SK-N-MC (cell line): ENCODE measurements at places on chromosomes 3 and 15.

DNA sequence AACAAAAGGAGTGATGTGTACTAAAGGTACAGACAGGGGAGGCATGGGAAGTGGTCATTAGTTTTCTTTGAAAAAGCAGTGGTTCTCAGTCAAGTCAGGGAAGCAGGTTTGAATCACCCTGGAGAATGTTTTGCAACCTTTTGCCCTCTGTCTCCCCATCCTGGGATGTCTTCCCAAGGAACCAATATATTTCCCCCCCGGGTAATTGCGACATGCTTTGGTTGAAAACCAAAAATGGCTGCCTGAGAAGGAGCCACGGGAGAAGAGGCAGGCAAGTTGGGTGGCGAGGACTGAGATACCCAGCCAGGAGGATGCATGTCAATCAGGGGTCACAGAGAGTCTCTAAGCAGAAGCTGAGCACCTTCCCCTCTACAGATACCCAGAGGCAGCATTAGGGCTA is 20.2 kb upstream of the PPP1R2 start:
- DNase-seq: no peak

- no peak for DNase-seq
These were observed 59.7 kb downstream of the KCNAB1 start for GRCh38 chr3:156180077-156180476.

GRCh38 chr3:165522386-165522785 is 314.8 kb downstream of the BCHE start:
- DNase-seq: no peak

DNA sequence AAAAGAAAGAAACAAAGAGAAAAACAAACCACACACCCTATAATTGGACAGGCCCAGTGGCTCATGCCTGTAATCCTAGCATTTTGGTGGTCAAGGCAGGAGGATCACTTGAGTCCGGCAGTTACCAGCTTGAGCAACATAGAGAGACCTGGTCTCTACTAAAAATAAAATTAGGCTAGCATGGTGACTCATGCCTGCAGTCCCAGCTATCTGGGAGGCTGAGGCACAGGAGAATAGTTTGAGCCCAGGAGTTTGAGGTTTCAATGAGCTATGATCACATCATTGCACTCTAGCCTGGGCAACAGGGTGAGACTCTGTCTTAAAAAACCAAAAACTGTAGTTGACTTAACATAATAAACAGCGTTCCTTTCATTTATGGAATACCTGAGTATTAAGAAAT is 72.3 kb upstream of the ST3GAL6 start:
- no peak for DNase-seq

- no peak for DNase-seq
These were observed 7.6 kb downstream of the NR1D2 start for GRCh38 chr3:23952646-23953045.

DNA sequence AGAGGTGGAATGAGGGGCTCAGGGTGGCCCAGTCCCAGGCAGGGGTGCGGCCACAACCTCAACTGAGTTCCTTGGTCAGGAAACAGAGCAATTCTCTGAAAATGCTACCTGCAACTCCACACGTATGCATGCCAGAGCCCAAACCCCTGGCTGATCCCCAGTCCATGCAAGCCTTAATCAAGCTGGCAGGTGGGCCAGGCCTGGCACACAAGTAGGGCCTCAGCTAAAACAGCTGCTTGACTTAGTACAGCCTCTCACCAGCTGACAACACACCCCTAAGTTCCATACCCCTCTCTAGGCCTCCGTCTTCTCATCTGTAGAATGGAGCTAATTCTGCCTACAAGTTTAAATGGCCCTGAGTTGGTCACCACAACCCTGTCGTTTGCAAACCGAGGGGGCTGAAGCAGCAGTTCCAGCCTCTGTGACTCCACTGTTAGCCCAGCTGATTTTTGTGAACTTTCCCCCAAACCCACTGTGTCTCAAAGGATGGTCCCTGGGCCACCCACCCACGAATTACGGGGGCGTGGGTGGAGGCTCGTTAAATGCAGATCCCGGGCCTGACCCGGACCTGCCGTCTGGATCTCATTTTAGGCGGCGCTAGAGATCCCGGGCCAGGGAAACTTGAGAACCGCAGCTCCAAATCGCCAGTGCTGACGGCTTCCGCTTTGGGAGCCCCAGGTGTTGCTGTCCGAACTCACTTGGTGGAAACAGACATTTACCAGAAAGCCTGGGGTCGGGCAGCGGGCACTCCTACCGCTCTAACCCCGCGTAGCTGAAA is 927 bp downstream of the CHDH start:
- DNase-seq: no peak

- peak; percentile 37 for DNase-seq
These were observed 14.7 kb downstream of the RHOV start for GRCh38 chr15:40859206-40859851.

DNA sequence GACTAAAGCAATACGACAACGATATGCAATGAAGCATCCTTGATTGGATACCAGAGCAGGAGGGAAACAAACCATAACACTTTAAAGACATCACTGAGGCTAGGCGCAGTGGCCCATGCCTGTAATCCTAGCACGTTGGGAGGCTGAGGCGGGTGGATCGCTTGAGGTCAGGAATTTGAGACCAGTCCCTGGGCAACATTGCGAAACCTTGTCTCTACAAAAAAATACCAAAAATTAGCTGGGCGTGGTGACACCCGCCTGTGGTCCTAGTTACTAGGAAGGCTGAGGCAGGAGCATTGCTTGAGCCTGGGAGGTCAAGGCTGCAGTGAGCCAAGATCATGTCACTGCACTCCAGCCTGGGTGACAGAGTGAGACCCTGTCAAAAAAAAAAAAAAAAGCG is 33.9 kb upstream of the BHLHE40 start:
- no peak for DNase-seq
